Stimulated activated CD8-positive, alpha-beta memory T cell treated with anti-CD3 and anti-CD28 coated beads, Interleukin-7, amount 100 ng/mL, for 1 hour (primary cell): ENCODE measurements at places on chromosomes 16 and 17.

GRCh38 chr17:80781211-80781610 lies 210.4 kb upstream of the CHMP6 start:
- no peak for DNase-seq

GRCh38 chr17:71926746-71927398 lies 193.9 kb upstream of the SOX9 start:
- DNase-seq: no peak

- DNase-seq: no peak
Measured at GRCh38 chr17:6257336-6257735, 177.6 kb downstream of the AIPL1 start.

- DNase-seq: no peak
Measured at GRCh38 chr16:80299416-80299815, 241.4 kb upstream of the DYNLRB2 start.

DNA sequence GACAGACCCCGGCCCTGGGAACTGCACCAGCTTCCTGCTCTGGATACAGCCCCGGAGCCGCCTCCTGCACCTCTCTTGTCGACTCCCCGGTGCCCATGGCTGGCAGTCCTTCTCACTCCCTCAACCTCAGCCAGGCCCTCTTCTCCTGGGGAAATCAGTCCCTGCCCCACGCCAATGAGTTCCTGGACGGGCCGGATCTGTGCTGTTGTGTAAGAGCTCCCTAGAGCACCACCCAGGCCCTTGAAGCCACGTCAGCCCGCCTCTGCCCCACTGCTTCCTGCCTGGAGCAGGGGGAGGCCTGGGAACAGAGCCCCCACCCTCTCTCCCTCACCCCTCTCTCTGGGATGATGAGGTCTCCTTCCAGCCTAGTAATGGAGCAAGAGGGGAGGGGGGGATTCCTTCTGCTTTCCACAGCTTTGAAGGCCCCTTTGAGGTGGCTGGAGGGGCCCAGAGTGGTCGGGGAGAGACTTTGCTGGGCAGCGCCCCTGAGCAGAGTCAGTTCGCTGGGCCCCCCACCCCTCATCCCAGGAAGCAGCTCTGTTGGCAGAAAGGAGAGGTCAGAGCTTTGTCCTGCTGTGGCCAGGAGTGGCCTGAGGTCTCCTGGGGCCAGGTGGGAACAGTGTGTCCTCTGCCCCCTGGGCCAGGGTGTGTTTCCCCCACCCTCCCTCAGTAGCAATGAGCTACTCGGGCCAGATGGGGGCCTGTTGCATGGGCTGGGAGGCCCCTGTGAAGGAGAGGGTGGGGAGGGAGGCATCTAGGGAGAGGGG lies 3.8 kb downstream of the PRR29 start:
- no peak for DNase-seq

DNA sequence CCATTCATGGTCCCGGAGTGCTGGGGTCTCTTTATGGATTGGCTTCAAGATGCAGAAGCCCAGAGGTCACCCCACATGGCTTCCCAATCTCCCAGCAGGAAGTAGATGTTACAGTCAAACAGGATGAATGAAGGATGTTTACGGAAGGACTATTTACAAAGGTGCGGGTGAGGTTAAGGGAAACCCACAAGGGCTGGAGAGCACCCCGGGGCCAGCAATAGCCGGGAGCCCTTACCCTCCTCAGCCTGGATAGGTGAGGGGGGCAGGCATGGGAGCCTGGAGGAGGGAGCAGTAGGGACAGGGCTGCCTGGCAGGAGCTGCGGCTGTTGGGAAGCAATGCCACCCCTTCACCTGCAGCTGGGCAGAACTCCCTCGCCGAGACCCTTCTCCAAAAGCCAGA lies 24.5 kb upstream of the CACNG1 start:
- DNase-seq: no peak

- no peak for DNase-seq
Measured at GRCh38 chr17:61444075-61444474, 8.1 kb upstream of the TBX4 start.

DNA sequence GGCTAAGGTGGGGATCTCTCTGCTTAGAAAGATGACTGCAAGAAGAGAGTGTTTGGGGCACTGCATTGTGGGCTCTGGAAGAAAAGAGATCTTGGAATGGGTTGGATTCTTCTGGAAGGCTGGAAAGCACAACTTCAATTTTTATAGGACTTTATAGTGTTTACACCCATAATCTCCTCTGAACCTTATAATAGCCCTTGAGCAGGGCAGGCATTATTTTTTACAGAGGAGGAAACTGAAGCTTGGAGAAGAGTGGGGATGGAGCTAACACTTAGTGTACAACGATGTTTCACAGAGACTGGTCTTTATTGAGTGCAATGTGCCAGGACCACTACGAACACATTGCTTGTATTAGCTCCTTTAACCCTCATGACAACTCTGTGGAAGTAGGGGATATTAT lies 10.4 kb downstream of the TNS4 start:
- DNase-seq: no peak

GRCh38 chr17:15185625-15185991 lies 79.5 kb downstream of the PMP22 start:
- no peak for DNase-seq

DNA sequence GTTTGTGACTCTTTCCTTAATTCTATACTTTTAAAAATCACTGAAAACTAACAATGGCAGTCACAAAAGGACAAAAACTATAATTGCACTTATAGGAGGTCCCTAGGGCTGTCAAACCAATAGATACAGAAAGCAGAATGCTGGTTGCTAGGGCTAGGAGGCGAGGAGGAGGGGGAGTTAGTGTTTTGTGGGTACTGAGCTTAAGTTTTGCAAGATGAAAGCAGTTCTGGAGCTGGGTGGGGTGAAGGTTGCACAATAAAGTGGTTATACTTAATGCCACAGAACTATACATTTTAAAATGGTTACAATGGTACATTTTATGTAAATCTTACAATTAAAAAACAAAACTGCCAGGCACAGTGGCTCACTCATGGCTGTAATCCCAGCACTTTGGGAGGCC lies 27.3 kb downstream of the NUBP1 start:
- no peak for DNase-seq

- DNase-seq: no peak
Measured at GRCh38 chr17:7932949-7933348, 943 bp downstream of the CNTROB start.

DNA sequence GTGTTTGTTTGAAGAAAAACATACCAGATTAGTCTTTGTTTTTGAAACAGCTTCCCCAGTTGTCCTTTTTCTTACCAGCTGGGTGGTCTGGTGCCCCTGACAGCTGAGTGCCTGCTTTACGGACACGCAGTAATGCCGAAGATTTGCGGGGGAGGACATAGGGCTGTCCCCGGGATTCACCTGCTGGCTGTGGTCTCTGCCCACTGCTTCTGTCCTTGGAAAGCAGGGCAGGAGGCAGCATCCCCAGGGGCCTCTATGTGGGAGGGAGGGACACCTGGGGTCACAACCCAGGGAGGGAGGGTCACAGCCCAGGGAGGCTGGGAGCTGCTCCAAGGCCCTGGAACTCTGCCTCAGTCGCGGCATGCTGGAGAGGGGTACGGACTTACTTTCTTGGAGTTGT lies 221.7 kb downstream of the NTN1 start:
- DNase-seq: no peak

DNA sequence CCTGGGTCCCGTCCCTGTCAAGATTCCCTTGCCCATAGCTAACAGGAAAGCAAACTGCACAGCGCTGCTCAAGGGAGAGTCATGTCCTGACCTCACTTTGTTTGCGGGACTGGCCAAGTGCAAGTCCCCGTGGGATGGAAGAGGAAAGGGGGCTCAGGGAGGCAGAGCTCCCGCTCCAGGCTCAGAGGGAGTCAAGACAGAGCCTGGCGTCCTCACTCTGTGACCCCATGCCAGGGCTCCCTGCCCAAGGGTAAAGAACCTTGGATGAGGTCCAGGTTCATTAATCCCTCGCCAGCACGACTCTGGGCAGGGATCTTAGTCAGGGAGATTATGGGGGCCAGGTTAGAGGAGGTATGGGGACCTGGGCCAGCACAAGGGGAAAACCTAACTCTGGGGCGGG lies 51.5 kb upstream of the CBX4 start:
- DNase-seq: no peak
